Esophagus squamous epithelium (tissue), 5 donors: ENCODE measurements at places on chromosomes 5 and 9.

DNA sequence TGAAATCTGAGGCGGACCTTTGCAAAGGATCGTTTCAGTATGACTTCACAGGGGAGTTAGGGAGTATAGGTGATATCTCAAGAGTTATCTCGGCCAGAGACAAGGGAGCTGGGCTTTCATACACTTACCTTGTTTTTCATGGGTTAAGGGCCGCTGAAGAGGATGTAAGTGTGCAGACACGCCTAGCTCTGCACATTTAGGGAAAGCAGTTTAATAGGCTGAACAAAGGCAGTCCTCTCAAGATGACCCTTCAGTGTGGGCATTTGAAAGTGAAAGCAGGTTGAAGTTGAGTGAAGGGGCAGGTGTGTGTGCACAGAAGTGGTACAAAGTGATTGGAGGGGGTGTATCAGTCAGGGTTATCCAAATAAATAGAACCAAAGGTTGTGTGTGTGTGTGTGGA lies 33.1 kb upstream of the PRXL2C start:
- no peak for DNase-seq

DNA sequence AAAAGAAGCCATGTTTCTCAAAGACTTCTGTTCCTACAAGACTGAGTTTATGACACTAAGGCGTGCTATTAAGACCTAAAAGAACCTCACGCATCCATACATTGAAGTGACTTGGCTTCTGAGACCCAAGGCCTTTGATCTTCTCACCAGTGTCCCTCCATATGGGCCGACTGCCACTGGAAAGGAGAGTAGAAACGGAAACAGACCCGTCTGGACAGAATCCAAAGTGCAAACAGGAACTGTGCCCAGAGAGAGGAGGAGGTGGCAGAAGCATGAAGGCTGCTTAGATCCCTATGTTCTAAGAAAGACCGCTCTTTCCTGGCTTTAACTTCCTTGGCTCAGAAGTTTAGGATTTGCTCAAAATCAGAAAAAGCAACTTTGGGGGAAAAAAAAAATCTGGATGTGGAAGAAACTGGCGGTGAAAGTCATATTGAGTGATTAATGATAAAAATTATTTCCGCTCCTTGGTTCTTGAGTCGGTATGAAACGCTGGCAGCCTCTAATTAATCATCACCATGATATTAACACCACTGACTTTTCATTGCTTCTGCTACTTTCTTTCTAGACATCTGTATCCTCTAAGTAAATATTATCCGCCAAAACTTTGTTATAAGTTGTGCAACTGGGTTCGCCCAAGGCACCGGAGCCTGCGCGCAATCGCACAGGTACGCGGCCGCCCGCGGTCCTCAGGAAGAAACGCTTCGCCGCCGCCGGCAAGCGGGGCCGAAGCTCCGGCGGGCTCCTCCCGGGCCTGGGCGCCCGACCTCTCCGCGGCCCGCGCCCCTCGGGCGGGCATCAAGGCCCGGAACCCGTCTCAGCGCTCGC lies 726 bp downstream of the DAP start:
- DNase-seq, result no peak

DNA sequence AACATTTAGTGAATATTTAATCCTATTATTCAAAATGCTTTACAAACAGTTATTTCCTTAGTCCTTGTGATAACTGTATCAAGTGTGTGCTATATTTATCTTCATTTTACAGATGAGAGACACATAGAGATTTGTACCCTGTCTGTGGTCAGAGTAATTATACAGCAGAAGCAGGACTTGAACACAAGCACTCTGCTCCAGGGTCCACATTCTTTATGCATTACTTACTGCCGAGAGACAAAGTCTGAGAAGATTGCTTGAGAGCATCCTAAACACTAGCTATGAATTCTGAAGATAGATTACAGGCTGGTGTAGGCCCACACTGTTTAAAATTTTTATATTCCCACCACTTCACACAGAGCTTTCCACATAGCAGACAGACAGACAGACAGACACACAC lies 926.1 kb upstream of the DMAC1 start:
- DNase-seq, result no peak

DNA sequence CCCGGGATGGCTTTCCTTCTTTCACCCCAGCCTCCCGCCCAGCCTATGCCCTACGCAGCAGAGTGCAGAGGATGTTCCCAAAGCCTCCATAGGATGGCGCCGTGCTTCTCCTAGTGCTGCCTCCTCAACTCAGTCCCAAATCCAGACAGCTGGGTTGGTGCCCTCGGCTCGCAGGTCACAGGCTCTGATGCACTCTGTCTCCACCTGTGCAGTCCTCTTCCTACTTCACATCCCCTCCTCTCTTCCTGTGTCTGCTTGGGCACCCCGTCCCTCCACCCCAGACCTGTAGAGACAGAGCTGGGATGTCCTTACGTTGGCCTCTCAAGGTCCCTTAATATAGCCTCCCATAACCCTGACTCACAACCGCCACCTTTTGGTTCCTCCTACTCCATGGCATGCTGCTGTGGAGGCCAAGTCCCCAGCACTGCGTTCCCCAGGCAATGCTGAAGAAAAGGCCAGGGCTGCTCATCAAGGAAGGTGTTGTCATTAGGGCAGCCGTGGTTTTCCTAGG lies 314.4 kb downstream of the GADD45G start:
- DNase-seq, result no peak

DNA sequence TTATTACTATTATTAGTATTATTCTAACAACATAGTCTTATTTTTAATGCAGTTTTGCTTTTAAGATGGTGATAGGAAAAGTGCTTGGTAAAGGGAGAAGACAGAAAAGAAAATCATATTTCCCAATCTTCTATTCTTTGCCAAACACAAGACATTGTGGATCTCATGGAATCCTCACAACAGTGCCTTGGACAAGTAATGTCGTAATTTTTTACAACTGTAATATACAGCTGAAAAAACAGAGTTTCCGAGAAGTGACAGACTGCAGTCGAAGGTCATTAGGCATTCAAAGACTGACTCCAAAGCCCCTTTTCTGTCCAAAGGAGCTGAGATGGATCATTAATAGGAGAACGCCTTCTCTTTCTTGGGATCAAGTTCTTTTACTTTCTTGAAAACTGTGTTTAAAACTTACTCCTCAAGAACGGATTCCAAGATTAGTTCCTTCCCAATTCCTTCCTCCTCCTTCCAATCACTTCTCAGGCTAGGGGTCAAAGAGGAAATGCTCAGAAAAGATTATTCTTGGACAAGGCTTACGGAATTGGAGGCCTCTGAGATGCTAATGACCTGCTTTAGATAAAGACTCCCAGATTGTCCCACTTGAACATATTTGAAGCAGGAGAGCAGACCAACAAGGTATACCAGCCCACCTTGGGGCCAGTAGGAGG lies 24.3 kb upstream of the TRIM32 start:
- DNase-seq, result no peak

DNA sequence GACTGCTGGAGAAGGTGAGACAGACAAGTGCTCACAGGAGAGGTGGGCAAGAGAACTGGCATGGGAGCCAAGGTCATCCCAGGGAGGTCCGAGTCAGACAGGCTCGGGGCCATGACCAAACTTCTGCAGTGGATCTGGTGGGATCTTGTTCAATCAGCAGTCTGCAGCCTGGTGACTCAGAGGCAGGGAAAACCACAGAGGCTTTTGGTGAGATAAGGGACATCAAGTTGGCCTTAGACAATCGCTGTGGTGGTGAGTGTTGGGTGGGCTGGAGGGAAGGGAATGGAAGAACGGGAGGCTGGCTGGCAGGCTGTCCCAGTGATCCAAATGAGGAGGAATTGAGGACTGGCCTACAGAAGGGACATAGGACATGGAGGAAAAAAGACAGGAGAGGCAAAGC lies 123.8 kb downstream of the TMEM174 start:
- no peak for DNase-seq

DNA sequence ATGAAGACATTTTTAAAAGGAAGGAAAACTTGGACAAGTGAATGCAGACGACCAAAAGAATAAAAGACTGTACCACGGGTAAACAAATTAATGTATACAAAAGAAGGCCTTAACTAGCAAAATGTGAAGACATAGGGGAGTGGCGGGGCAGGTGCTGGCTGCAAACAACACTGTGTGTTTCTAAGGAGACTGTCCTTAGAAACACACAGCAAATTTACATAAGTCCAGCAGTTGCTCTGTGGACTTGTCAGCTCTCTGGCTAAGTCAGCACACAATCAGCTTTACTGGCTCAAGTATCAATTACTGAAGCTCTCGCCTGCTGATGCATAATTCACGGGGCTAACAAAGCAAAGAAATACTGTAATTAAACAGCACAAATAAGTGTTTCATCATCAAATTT lies 24.8 kb downstream of the PTBP3 start:
- DNase-seq, result no peak

- no peak for DNase-seq
Observed at GRCh38 chr9:22158271-22158670, 149.2 kb upstream of the CDKN2B start.

DNA sequence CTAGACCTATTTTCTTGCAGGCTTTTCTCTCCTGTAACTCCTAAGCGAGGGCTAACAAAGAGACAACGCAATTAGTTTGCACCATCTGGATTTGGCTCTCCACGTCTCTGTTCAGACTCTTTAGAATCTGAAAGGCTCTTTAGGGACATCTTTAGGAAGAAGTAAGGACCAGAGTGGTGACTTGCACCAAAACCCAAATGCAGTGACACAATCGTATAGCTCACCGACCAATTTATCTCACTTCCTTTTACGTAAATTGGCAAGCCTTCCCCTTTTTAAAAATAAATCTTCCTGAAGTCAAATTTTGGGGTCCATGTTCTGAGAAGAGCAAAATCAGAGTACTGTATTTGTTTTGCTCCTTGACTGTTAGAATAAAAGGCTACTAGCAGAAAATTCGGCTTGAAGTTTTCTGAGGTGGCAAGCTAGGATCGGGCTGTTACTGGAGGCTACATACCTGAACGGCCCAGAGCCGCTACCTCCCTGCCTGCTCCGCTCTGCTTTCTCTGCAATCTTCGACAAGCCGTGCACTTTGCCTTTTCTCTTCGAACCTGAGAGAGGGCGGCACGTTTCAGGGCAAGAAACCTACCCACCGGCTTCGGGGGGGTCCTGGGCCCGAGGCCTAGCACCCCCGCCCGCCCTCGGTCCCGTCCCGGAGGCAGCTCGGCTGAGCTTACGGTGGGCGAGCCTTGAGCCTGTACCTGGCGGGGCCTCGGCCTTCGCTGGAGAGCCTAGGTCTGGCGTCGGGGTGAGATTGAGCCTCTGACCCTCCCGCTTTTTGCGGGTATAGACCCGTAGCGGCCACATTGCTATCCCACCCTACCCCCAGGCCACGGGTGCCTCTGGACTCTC lies 537 bp downstream of the MEIKIN start:
- no peak for DNase-seq

DNA sequence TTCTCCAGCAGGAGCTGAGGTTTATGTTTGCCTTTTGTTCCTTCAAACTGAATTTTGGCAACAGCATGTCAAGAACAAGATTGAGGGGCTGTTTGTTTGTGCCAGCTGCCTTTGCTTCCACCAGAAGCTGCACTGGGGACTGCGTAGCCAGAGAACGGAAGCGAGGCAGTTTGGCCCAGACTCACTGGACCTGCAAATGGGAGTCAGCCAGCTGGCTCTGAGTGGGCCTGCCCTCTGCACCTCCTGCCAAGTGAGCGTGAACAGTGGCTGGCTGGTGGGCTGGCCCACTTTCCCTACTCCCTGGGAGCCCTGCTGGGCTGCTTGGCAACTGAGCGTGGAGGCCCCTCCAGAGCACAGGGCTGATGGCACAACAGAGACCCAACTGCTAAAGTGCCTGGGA lies 111.6 kb downstream of the GALNT10 start:
- no peak for DNase-seq

DNA sequence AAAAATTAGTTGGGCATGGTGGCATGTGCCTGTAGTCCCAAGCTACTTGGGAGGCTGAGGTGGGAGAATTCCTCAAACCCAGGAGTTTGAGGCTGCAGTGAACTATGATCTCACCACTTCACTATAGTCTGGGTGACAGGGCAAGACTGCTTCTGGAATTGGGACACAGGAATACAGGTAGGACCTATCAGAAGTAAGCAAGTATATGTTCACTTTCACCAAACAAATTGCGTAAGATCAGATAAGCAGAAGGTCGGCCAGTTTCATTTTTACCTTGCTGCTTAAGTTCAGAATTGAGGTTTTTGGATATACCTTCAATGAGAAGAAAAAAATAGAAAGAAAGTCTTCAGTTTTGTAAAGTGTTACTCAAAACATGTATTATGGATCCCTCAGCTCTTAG lies 171.7 kb downstream of the MAT2B start:
- DNase-seq, result no peak

DNA sequence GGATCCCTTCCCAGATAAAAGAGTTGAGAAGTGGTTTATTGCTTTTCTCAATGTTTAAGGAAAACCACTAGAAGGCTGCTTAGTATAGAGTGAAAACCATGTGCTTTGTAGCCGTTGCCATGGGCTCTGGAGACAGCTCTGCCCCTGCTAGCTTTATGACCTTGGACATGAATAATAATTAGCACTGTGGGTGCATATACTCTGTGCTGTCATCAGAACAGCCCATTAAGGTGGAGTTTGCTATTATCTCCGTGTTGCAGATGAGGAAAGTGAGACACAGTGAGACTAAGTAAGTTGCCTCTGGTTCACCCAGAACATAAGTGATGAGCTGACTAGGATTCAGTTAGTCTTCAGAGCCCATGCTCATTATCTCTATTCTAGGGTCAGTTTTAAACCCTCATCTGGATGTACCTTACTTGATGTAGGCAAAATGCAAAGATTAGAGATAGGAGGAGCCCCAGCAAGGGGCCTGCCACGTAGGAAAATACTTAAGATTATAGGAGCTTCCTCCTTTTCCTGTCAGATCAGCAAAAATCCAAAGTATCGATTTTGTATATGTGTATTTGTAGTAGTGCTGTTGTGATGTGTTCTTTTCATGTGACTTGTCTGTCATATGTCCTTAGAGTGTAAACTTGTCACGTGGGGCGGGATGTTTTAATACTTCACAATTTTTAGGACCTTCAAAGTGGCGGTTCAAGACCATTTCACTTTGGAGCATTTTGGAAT lies 102.5 kb downstream of the TLE4 start:
- no peak for DNase-seq

DNA sequence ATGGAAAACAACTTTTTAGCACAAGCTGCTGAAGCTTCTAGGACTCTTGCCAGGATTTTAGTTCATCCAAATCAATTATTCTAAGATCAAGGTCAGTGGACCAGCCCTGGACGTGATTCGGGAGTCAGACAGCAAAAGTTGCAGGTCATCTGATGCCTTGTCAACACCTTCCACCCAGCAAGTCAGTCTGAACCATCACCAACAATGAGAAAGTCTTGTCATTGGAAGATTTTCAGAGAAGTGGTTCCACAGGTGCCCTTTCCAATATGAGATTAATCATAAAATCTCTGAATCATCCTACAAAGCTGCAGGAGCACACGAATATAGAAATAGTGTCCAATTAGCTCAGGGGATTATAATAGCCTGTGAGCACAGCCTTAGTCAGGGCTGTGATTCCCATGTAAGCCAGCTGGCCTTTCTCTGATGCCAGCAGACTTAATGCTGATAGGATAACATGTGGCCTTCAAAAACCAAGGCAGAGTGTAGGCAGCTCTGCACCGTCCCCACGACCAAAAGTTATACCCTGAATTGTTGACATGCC lies 445.0 kb upstream of the TRPC7 start:
- DNase-seq, result no peak

- DNase-seq, result no peak
Observed at GRCh38 chr9:15837079-15837679, 284.3 kb downstream of the CCDC171 start.
